ENCODE measurements at places on chromosomes 6 and 20.

GRCh38 chr6:107179004-107179403 lies 63.7 kb upstream of the BEND3 start:
- no peak for DNase-seq

DNA sequence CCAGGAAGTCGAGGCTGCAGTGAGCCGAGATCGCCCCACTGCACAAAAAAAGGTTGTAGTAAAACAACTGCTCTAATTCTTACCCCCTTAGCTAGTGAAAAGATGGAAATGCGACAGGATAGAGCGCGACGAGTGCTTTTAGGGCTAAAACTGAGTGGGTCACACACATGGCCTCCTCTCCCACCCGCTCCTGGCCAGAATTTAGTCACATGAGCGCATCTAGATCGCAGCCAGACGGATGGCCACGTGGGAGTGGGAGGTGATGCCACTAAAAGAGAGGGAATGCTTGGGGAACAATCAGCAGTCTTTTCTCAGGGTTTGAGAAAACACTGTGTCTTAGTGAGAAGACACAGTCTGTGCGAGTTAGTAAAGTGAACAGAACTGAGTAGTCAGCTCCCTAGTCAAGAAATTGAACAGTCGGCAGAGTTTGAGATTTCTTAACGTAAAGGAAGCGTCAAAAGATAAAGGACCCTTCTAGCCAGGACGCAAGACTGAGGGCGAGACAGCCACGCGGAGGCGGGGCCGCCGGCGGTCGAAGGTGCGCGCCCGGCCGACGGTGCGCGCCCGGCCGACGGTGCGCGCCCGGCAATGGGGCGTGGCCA lies 664 bp upstream of the ACTR5 start:
- DNase-seq = no peak

- no peak for DNase-seq
These were observed 602.9 kb upstream of the ARID1B start for GRCh38 chr6:156174031-156174890.

DNA sequence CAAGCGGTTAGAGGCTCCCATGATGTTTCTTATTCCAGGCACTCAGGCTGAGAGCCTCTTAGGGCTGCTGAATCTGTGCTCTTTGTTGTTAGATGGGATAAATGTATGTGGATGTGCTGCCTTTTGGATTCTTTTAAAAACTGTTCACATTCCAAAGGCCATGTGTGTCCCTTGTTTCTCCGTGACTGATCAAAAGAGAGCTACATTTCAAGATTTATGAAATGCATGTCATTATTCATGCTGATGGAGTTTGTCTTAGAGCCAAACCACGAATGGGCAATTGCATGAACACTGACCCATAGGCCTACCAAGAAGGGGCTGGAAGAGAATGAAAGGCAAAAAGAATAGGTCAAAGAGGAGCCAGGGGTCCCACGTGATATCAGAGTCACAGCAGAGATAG lies 104.9 kb upstream of the TSHZ2 start:
- peak; percentile 1 for DNase-seq

- DNase-seq = no peak
These were observed 161.2 kb upstream of the OGFRL1 start for GRCh38 chr6:71127374-71127773.

GRCh38 chr20:22681591-22682248 lies 97.3 kb upstream of the FOXA2 start:
- no peak for DNase-seq

GRCh38 chr6:90574610-90575009 lies 12.3 kb downstream of the MAP3K7 start:
- no peak for DNase-seq

- DNase-seq = no peak
These were observed 637.7 kb upstream of the CITED2 start for GRCh38 chr6:140012150-140012549.

DNA sequence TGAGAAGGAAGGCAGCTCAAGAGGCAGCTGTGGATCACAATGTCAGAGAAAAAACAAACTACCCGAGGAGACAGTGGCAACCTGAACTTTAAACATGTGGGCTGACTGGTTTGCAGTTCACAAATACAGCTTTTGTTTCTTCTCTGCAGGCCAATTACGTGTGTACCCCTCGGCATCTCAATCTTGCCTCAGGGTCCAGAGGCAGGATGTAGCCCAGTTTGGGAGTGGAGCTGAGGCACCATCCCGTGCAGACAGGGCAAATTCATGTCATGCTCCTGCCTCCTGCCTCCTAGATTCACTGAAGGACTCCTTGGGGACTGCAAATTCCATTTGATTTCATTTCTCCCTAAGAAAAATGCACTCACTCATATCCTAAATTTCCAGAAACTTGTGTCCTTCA lies 94.2 kb upstream of the KCNK16 start:
- DNase-seq = peak; percentile 100

DNA sequence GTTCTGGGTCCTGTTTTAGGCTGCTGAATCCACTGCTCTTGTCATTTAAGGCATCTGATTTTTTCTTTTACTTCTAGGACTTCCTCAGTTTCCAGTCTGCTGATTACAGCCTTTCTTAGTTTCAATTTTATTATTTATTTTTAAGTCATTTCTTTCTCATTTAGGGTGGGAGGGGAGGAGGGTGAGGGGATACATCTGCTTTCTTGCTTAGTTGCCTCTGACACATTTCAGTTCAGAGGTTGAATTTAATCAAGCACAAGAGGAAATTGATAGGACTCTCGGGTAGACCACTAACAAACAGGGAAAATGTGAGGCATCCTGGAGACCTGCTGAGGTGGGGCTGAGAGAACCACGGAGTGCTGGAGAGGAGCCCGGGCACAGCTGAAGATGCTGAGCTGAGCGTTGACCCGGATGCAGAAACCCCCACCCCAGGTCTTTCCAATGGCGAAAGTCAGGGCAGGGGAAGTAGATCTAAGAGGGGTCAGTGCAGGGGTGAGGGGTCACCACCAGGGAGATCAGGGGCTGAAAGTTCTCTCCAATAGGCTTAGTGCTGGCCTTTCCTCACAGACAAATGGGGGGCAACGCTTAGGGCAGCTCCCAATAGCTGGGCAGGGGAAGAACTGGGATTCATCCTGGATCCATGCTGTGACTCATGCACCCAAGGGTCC lies 7.6 kb upstream of the TREML2 start:
- no peak for DNase-seq

GRCh38 chr20:60897976-60898375 lies 354.1 kb upstream of the CDH4 start:
- no peak for DNase-seq

GRCh38 chr6:155212616-155213380 lies 51.0 kb upstream of the CLDN20 start:
- no peak for DNase-seq

- no peak for DNase-seq
These were observed 7.1 kb upstream of the MYLK2 start for GRCh38 chr20:31811796-31812728.

DNA sequence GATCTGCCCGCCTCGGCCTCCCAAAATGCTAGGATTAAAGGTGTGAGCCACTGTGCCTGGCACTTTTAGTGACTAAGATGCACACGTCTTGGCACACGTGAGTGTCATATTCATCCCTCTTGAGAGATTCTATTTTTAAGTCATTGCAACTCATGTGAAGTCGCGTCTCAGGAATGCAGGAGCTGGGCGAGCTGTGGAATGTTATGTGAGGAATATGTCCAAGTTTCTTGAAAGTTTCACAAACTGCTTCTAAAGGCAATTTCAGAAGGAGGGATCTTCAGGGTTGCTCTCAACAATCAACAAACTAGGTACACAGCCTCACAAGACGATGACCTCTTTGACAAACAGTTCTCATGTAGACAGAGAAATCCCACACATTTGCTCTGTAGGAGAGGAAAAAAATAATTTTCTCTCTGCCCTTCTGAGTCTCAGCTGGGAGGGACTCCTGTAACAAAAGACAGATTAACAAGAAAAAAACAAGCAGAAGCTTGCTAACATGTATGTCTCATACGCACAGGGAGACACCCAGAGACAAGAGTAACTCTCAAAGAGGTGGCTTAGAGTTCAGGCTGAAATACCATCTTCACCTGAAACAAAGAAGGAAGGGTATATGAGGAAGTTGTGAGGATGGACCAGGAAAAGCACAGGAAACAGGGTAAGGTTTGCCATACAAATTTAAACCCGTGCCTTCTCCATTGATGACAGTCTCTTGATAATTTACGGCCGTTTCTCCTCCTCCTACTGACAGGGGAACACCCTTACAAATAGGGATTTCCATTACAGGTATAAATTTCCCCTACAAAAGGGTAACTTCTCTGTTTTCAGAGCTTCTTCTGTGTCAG lies 45.3 kb upstream of the FAM50B start:
- peak; percentile 65 for DNase-seq

GRCh38 chr6:115667478-115668026 lies 393.1 kb downstream of the FRK start:
- DNase-seq = no peak

DNA sequence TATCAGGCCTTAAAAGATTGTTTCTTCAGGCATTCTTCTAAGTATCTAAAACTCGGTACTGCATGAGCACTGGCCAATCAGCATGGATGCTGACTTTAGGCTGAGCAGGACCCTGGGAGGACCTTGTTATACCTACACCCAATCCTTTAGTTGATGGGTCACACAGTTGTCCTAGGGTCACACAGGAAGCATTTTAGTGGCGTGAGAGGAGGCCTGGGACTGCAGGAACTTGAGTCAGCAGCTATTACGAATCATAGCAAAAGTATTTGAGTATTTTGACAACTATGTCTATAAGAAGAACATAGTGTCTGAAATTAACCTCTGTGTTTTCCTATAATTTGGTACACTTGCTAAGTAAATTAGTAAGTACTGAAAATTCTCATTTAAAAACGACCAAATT lies 741.4 kb downstream of the HACE1 start:
- no peak for DNase-seq

DNA sequence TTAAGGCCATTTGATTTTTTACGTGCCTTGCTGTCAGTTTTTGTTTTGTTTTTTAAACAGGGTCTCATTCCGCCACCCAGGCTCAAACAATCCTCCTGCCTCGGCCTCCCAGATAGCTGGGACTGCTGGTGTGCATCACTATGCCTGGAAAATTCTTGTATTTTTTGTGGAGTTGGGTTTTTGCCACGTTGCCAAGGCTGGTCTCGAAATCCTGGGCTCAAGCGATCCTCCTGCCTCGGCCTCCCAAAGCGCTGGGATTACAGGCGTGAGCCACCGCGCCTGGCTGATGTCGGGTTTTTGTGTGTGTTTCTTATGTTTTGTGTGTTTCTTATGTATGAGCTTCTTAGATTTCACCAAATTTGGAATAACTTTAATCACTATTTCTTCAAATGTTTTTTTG lies 104.8 kb downstream of the TAF4 start:
- no peak for DNase-seq

GRCh38 chr6:138110229-138110628 lies 3.0 kb upstream of the PERP start:
- no peak for DNase-seq

DNA sequence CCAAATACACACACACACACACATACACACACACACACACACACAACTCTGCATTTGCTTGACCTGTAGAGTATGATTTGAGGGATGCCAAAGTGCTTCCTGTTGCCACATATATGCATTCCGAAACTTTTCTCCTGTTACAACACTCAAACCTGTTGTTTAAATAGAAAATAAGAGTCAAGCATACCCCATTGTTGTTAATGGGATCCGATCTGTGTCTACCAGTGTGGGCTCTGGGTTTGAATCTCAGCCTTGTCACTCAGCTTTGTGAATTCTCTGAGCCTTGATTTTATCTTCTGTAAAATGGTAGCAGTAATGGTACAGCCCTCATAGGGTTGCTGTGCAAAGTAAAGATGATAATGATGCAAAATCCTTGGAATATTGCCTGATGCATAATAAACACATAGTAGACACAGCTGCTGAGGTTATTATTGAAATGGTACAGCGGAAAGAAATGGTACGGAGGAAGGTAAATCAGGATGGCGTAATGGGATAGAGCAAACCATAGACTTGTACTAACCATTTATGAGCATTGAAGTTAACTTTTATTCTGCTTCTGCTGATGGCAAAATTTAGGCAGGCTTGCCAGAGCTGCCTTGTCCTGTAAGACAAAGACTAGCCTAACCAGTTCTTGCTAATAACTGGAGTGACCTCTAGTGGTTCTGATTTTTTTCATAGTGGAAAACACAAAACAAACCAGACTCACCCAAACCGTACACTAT lies 113.5 kb upstream of the PHACTR1 start:
- no peak for DNase-seq

DNA sequence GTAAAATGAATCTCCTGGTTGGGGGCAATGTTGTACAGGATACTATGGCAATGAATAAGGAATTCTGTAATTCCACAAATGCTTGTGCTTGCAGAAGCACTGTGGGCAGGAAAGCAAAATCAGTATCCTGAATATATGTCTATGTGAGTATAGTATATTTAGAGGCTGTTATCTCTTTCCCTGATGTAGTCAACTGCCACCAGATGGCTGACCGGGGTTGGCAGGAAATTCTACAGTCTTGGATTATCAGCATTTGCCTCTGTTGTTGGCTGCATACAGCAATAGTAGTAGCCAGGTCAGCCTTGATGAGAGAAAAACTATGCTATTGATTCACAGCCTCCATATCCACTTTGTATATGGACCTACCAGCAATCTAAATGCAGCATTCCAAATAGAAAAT lies 425.1 kb upstream of the JAG1 start:
- DNase-seq = no peak

GRCh38 chr20:14919501-14920081 lies 582.2 kb upstream of the FLRT3 start:
- DNase-seq = peak; percentile 8

GRCh38 chr20:16703570-16703969 lies 26.3 kb upstream of the SNRPB2 start:
- no peak for DNase-seq

GRCh38 chr6:158765499-158766068 lies 53.6 kb downstream of the EZR start:
- no peak for DNase-seq

DNA sequence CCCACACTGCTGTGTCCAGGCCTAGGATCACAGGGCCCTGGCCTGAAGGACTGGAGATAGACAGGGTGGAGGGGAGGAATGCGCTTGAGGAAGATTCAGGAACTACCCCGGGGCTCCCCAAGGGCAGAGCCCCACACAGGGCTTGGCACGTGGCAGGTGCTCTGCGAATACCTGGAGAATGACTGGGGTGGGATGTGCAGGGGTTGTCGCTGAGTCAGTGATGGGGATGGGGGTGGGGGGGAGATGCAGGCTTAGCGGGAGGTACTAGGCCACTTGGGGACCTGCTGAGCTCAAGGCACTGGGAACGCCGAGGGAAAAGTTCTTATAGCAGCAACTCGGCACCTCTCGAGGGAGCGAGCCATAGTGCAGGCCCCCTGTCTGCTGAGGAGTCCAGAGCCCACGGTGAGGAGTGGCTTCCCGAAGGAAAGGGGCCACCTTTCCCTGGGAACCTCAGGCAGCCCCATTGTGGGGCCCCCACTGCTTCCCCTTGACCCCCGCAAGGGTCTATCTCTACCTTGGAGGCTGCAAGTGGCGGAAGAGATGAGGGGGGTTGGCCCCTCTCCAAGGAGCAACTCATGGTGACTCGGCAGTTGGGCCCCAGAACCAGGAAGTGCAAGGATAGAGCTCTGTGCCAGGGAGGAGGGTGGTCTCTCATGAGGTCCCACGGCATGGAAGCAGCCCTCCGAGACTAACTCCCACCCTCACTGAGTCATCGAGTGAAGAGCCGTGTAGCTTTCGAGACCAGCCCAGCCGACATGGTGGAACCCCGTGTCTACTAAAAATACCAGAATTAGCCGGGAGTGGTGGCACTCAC lies 33.1 kb downstream of the SRC start:
- no peak for DNase-seq

All from foreskin melanocyte (primary cell).